ENCODE measurements at places on chromosomes 4 and X.

DNA sequence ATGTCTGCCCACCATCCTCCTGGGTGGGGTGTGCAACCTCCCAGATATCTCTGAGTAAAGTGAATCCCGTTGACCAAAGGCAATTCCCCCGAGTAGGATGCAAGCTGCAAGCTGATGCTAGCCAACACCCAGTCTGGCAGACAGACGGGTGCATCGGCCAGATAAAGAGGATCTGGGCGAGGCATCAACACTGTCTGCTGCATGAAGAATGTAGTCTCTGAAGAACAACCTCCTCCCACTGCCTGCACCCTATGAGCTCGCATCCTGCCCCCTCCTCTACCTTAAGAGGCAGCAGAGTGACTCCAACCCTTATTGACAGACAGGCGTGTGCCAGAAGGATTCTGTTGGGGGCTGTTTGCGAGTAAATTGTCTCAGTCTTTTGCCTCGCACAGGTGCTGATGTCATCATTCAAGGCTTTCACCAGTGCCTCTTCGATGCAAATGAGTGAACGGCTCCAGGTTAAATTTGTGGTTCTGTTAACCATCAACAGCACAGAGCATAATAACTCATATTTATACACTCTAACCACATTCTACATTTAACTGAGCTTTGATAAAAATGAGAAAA lies 546.9 kb downstream of the BCOR start:
- no peak for DNase-seq

GRCh38 chr4:130329036-130329435 lies 1233.1 kb downstream of the C4orf33 start:
- no peak for DNase-seq

DNA sequence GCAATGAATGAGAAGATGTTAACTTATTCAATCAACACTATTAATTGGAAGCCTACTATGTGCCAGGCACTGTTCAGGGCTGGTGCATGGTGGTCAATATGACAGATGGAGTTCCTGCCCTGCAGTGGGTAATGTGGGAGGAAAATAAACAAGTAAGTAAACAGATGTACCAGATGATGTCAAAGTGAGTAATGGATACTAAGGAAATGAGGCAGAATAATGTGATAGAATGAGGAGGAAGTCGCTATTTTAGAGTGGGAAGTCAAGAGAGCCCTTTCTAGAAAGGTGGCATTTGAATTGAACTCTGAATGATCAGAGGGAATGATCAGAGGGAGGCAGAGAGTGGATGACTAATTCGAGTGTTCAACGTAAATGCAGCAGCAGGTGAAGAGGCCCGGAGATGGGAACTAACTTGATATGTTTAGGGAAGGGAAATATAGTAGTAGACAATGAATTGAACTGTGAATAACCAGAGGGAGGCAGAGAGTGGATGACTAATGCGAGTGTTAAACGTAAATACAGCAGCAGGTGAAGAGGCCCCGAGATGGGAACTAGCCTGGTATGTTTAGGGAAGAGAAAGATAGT lies 48.3 kb downstream of the HMGB3 start:
- DNase-seq: no peak

- no peak for DNase-seq
These were observed 99.1 kb downstream of the AFF1 start for GRCh38 chr4:87033902-87034301.
